ENCODE measurements at places on chromosomes 16 and 17.
A peak's percentile ranks its signal among the peaks of the same experiment; 100 is the strongest.

DNA sequence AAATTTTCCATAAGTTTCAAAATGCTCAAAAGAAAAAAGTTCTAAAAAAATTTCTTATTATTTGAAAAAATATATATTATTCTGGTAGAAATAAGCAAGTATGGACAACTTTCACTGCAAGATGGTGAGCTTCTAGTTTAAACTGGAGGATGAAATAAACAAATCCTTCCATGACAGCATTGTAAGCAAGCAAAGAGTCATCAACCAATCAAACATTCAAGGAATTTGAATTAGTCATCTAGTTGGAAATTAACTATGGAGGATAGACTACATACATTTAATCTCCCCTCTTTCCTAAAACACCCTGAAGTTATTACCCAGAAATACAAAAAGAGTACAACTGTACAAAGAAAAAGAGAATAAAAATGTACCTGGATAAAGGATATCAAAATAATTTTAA is 51.0 kb upstream of the IRX5 start:
- DNase-seq = no peak

GRCh38 chr17:71764505-71764904 is 356.3 kb upstream of the SOX9 start:
- DNase-seq = no peak

DNA sequence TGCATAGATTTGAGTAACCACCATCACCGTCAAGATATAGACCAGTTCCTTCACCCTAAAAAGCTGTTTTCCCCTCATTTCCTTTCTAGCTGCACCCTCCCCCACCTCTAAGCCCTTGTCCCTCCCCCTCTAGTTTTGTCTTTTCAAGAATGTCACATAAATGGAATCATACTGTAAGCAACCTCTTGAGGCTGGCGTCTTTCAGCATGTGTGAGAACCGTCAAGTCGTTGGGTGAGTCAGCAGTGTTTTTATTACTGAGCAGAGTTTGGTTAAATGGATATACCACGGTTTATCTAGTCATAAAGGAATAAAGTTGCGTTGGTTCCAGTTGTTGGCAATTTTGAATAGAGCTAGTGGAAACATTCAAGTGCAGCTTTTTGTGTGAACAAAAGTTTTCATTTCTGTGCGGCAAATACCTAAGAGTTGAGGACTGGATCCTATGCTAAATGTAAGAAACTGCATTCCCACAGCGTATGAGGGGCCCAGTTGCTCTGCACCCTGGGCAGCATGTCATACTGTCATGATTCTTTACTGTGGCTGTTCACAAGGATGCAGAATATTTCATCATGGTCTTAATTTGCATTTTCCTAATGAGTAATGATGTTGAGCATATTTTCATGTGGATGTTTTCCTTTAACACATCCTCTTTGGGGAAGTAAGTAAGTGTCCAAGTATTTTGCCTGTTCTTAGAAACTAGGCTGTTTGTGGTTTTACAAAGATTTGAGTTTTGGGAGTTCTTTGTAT is 264.3 kb downstream of the CPPED1 start:
- DNase-seq = no peak

DNA sequence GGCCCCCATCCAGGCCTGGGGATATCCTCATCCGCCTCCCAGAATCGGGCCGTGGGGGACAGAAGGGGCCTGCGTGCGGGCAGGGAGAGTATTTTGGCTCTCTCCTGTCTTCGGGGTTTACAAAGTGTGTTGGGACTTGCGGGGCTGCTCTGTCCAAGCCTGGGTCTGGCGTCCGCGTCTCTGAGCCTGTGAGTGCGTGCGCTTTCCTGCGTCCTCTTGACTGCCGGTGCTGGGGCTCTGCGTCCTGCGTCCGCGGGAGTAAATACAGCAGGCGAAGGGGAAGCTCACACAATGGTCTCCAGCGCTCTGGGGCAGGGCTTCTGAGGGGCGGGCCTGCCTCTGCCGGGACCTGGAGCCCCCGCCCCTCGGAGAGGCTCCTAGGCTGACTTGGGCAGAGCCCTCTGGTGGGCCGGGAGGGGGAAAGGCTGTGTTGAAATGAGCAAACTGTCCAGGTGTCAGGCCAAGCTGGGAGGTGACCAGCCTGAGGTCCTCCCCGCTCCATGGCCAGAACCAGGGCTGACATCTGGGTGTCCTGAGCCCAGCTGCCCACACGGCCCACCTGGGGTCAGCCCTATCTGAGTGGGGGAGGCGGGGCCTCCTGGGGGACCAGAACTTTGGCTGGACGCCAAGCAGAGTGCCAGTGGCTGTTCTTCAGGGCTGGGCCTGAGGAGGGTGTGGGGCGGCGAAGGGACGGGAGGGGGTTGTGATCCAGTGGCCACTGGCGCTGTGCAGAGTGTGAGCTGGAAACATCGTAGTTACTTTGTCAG is 233.6 kb downstream of the SEC14L1 start:
- no peak for DNase-seq

- DNase-seq = no peak
Measured at GRCh38 chr16:69324013-69324531, 6.3 kb downstream of the PDF start.

DNA sequence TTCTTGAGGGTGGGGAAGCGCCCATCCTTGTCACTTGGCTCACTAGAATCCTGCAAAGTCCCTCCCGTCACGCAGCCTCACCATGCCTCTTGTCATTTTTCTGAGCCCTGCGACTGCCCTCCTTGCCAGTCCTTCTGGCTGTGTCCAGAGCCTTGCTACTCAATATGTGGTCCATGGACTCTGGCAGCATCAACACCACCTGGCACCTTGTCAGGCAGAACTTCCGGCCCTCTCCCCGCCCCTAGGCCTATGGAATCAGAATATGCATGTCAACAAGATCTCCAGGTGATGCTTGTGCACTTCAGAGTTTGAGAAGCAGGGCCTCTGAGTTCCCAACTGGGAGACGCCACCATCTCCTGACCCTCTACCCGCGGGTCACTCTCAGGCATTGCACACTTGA is 12.1 kb downstream of the PIMREG start:
- no peak for DNase-seq

- DNase-seq = no peak
Measured at GRCh38 chr16:69031877-69032301, 73.6 kb upstream of the HAS3 start.

GRCh38 chr17:70446446-70446845 is 277.1 kb downstream of the KCNJ2 start:
- DNase-seq = no peak

DNA sequence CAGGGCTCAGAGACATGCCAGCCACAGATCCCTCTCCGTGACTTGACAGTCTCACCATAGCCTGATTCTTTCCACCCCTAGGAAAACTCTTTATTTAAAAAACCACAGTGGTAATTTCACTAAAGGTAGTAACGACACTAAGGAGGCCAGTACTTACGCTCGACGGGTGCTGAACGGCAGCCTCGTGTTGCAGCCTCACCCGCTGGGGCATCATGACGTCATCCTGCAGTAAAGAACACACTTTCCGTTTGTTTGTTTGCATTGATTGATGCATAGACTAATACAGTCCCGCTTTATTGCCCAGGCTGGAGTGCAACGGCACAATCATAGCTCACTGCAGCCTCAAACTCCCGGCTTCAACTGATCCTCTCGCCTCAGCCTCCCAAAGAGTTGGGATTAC is 65.1 kb upstream of the METRNL start:
- DNase-seq = no peak

DNA sequence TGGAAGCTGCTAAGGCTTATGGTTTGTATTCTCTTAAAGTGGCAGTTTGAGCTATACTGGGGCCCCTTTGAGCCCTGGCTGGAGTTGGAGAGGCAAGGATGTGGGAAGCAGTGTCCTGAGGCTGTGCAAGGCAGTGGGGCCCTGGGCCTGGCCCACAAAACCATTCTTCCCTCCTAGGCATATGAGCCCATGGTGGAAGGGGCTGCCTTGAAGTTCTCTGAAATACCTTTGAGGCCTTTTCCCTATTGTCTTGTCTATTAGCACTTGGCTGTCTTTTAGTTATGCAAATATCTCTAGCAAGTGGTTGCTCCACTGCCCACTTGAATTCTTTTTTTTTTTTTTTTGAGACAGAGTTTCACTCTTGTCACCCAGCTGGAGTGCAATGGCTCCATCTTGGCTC is 119.2 kb downstream of the PCTP start:
- no peak for DNase-seq

DNA sequence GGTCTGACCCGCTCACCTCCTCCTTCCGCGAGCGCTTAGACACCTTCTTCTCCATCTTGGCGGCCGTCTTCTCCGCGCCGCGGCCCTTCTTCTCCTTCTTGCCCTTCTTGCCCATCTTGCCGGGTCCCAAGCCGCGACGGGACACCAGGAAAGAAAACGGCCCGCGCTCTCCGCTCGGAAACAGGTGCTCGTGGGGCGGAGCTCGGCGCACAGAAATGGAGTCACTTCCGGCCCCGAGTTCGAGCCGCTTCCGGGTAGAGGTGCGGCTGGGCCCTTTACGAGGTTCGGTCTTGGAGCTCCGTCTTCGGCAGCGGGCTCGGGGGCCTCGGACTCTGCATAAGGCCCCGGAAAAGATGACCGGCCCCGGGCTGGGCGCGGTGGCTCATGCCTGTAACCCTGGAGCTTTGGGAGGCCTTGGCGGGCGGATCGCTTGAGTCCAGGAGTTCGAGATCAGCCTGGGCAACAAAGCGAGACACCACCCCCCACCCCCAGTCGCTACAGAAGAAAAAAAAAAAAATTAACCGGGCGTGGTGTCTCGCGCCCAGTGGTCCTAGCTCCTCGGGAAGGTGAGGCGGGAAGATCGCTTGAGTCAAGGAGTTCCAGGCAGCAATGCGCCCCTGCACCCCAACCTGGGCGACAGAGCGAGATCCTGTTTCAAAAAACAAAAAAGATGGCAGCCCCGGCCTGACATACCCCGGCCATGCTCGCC is at the start of gene KLHDC4:
Gene KLHDC4, minus strand, starts transcription at position 211 of the 709 bp plus-strand sequence. Its CDS starts 96 bp downstream, at position 115.
- peak; percentile 32 for DNase-seq

DNA sequence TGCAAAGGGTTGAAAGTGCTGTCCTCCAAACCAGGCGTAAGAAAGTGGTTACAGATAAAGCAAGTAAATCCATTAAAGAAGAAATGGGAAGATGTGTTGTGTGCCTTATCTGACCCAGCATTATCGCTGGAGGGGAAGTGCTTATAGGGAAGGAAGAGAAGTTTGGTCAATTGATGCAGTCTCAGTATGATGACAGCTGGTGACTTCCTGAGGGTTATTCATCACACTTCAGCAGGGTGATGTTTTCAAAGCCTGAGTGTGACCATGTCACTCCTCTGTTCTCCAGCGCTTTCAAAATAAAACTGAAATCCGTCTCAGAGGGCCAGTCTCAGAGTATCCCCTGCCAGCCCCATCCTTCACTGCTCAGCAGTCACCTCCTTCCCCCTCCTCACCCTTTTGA is 505.4 kb upstream of the RBFOX1 start:
- DNase-seq = no peak

DNA sequence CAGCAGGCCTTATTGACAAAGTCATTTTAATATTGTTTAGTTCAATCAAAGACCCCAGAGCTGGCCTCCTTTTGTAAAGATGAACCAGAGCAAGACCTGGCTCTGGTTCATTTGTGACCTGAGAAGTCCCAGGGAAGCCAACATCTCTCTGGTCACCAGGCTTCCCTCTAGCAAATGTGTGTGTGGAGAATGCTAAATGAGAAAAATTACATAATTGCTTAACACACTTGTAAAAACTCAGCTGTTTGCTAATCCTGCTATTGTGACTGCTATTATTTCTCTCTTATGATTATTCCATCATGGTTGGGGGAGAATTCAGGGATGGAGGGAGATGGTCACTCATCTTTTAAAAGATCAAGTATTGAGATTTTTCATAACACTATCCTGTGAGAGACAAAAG is 94.3 kb upstream of the CLEC3A start:
- DNase-seq = no peak
